PC-9 (cell line): ENCODE measurements at places on chromosomes 13 and 19.

- peak overlapping the region; percentile 55 for H3K27ac ChIP-seq
- H3K36me3 ChIP-seq, result no peaks in the 10 kb centered on the region
- DNase-seq, result peak; percentile 86
- H3K4me1 ChIP-seq, result peaks cover 13% of the 10 kb centered on the region; the same call in 1 of the 2 replicates
- H3K27me3 ChIP-seq, result no peaks in the 10 kb centered on the region
These were observed 56.8 kb downstream of the THSD1 start for GRCh38 chr13:52348983-52349780.

GRCh38 chr13:106089261-106089980, 446.0 kb downstream of the EFNB2 start:
- no peaks in the 10 kb centered on the region for H3K36me3 ChIP-seq
- no peak overlapping the region for H3K27ac ChIP-seq
- DNase-seq, result no peak
- no peaks in the 10 kb centered on the region for H3K4me1 ChIP-seq
- H3K27me3 ChIP-seq, result no peaks in the 10 kb centered on the region
- H3K4me3 ChIP-seq, result no peak overlapping the region

- H3K27me3 ChIP-seq, result no peaks in the 10 kb centered on the region
- 0 out of 2 replicates have a peak, but pooled peaks cover 1% of the 10 kb centered on the region for H3K36me3 ChIP-seq
- no peak overlapping the region for H3K27ac ChIP-seq
- DNase-seq, result no peak
- no peak overlapping the region for H3K4me3 ChIP-seq
These were observed 68.1 kb downstream of the ARHGEF7 start for GRCh38 chr13:111183087-111183645.

GRCh38 chr13:44971656-44972595, 17.3 kb downstream of the NUFIP1 start:
- H3K27ac ChIP-seq, result no peak overlapping the region
- no peaks in the 10 kb centered on the region for H3K27me3 ChIP-seq
- peaks cover 29% of the 10 kb centered on the region for H3K36me3 ChIP-seq
- H3K4me1 ChIP-seq, result peaks cover 15% of the 10 kb centered on the region
- DNase-seq, result no peak

GRCh38 chr19:39356647-39357046, 14.4 kb downstream of the SAMD4B start:
- H3K4me3 ChIP-seq, result no peak overlapping the region
- no peak overlapping the region for H3K27ac ChIP-seq
- H3K36me3 ChIP-seq, result 0 out of 2 replicates have a peak, but pooled peaks cover 29% of the 10 kb centered on the region
- no peaks in the 10 kb centered on the region for H3K27me3 ChIP-seq
- DNase-seq, result no peak
